Fibroblast of skin of left quadriceps (primary cell): ENCODE measurements at places on chromosomes 7 and 10.

DNA sequence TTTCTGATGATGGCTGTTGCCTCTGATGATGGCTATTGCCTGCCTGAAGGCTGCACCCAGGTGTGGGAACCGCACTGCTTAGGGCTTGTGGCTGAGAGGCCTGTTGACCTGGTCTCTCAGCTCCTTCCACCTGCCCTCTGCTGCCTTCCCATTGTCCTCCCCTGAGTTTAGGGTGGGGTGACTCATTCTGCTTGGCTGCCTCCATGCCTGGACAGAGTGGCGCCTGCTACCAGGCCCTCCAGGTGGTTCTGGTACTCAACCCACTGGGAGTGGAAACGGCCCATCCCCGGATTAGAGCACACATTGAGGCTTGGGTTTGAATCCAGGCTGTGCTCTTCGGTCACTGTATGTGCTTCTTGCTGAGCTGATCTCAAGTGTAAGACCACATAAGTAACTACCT, 120.6 kb downstream of the SEM1 start:
- DNase-seq: no peak

- DNase-seq: no peak
Observed at GRCh38 chr7:70306173-70306572, 707.9 kb downstream of the AUTS2 start.

DNA sequence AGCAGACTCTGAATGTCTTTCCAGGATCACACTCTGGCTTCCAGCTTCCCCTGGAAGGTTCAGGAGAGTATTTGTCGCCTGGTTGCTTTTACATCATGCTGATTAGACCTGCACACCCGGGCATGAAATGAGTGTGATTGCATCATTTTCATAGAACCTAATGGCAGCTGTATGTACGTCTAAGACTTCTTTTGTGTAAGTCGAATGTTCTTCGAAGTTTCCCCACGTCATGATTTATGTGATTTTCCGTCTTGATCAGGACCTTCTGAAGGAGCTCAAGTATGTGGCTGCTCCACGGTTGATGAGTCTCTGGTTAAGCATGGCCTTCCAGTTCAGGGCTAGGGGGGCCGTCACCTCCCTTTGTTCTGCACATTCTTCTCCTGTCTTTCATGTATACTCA, 4.5 kb downstream of the EIF4H start:
- peak; percentile 63 for DNase-seq

- DNase-seq: no peak
Observed at GRCh38 chr7:121620206-121620605, 224.1 kb upstream of the FAM3C start.

GRCh38 chr7:151438864-151439601, 908 bp downstream of the CRYGN start:
- no peak for DNase-seq

GRCh38 chr7:120817851-120818250, 40.1 kb downstream of the TSPAN12 start:
- DNase-seq: no peak

DNA sequence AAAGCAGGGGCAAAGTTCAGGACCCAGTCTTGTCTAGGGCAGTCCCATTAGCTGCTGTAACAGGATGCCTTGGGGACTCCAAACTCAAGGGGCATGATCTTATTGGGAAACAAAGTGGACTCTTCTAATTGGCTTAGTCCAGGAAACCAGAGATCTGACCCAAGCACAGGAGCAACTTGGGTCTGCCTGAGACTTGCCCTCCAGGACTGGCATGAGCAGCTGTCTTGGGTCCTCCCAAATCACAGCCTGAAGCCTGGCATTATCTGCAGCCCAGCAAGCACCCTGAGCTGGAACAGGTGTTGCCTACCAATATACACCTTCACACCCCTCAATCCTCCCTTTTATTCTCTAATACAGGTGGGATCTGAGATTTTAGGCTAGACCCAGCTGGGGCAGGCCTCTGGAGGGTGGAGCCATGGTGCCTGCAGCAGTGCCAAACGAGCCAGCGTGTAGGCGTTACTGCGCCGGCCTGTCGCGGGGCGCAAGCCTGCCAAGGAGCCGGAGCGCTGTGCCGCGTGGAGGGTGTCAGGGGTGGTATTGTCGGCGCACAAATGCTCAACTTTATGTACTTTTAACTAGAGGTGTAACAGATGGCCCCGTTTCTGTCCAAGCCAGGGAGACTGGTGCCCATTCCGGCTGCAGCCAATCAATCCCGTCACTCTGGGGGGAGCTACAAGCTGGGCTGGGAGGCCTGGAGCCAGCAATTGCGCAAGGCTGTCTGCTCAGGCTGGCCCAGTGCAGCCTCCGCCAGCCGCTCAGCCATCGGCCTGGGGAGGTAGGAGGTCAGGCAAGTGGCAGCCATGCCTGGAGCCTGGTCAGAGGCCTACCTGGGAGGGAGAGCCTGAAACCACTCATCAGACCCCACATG, 12.8 kb upstream of the LBX1 start:
- DNase-seq: no peak

DNA sequence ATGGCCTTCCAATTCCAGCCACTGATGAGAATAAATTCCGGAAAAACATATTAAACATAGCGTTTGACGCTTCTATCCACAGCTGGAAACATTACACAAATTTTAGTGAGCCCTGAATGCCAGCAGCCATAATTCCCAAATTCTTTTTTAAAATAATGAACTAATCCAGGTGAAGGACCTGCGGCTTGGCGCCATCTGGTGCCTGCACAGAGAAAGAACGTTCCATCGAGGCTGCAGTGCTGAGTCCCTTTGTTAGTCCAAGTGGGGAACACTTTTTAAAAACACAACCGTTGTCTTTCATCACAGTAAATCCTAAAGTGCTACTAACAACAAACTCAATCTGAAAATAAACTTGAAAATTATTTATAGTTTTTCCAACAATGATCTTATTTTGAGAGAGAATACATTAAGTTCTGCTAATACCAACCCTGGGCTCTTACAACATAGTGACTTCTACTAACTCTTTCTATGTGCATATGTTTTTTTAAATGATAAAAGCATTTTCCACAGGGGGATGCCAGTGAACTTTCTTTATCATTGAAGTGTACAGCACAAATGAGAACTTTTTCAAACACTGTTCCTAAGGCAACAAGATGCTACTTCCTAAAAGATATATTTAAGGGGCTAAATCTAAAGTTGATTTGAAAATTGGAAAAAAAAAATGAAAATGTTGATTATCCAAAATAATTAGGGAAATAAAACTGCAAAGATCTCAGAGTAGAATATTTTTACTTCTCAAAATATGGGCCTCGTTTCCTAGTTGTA, 166.9 kb upstream of the RNF32 start:
- no peak for DNase-seq

DNA sequence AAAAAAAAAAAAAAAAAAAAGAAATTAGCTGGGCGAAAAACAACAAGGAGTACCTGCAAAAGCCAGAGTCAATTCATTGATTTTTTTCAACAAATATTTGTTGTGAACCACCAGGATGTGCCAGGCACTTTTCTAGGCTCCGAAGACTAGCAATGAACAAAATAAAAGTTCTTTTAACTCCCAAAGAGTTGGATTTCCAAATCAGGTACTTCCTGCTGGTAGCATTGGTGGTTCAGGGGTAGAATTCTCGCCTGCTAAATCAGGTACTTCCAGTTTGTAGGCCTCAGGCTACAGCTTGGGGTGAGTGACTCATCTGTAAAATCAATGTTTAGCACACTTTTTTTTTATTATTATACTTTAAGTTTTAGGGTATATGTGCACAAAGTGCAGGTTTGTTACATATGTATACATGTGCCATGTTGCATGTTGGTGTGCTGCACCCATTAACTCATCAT, 10.9 kb downstream of the PPA1 start:
- DNase-seq: no peak

- no peak for DNase-seq
Observed at GRCh38 chr7:95897557-95898251, 125.3 kb downstream of the DYNC1I1 start.

- peak; percentile 99 for DNase-seq
Observed at GRCh38 chr10:78805176-78805575, 263.6 kb upstream of the ZMIZ1 start.

DNA sequence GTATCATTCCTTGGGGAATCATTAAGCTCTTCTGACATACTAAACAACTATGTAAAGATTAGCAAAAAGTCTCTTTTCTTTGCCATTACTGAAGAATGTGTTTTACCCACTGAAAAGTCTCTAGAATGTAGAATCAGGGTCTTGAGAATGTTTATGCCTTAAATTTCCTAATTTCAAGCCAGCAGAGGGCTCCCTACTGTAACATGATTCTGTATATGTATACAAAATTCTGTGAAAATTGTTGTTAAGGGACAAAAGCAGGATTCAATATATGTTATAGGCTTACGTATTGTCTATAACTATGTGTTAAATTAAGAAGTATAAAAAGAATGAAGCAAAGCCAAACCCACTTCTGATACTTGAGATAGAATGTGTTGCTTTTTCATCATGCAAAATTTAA, 296.9 kb upstream of the DGKB start:
- DNase-seq: no peak

DNA sequence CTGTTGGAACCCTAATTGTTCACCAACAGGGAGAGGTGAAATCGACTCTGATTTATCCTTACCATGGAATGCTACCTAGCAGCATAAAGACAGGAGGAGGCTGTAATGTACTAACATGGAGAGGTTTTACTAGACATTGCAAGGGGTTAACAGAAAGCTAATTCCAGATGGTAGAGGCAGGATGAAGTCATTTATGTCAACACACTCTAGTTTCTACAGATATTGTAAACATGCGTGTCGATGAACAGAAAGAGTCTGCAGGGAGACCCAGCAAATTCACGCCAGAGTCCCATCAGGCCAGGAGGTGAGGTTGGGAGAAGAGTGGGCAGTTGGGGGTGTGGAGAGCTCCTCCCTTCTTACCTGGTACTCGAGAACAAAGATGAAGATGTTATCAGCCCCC, 7.0 kb downstream of the NPC1L1 start:
- no peak for DNase-seq

- peak; percentile 40 for DNase-seq
Observed at GRCh38 chr10:95445837-95446486, 115.2 kb downstream of the SORBS1 start.

DNA sequence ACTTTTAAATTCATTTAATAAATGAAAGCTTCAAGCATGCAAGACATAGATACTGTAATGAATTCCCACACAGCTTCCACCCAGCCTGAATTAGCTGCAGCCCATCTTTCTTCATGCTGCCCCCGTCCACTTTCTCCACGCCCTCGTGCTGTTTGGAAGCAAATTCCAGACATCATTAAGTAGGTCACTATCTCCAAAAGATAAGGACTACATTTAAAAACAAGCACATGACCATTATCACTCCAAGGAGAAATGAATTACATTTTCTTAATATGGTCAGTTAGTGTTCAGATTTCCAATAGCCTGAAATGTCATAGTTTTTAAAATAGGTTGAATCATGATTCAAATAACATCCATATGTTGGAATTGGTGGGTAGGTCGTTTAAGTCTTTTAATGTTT, 24.3 kb downstream of the LMTK2 start:
- DNase-seq: no peak

GRCh38 chr10:63608511-63608910, 87.3 kb downstream of the REEP3 start:
- DNase-seq: no peak

- no peak for DNase-seq
Observed at GRCh38 chr7:117090791-117091190, 137.5 kb downstream of the ST7 start.

DNA sequence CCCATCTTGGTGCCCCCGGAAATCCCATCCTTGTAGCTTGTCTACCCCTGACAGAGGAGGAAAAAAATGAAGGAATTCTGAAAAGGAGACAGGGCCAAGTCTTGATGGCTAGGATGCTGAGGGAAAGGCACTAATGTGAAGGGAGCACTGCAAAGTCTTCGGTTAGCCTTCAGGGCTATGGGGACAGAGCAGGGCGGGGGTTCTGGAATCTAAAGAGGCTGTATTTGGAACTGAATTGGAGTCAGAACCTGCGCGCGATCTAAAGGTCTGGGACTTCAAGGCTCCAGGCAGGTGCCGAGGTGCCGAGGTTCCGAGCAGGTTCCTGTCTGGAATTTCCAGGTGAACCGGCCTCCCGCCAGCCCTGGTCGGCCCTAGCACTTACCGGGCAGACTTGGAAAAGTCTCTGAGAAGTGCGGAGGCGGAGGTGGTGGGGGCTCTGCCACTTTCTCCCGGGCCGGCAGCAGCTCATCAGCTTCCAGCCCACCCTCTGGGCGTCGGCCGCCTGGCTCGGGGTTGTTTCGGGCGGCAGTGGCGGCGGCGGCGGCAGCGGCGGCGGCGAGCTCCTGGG, 781 bp downstream of the GBX1 start:
- DNase-seq: no peak

DNA sequence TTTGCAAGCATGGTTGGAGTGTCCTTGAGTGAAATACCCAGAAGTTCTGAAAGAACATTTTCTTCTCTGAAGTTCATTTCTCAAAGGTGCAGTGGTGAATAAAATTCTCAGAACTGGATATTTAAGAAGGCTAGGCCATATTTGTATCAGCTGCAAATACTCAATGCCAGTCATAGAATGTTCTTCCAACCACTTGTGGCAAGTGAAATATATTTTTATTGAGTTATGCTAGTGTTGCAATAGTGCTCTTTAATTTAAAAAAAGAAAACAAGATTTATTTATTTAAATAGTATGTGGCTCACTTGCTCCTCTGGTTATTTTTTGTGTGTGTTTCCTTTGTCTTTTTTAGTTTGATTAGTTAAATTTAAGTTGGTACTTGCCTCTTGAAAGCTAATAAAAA, 64.5 kb downstream of the PALS2 start:
- no peak for DNase-seq

GRCh38 chr10:104250371-104250770, 4.3 kb upstream of the GSTO1 start:
- DNase-seq: no peak

DNA sequence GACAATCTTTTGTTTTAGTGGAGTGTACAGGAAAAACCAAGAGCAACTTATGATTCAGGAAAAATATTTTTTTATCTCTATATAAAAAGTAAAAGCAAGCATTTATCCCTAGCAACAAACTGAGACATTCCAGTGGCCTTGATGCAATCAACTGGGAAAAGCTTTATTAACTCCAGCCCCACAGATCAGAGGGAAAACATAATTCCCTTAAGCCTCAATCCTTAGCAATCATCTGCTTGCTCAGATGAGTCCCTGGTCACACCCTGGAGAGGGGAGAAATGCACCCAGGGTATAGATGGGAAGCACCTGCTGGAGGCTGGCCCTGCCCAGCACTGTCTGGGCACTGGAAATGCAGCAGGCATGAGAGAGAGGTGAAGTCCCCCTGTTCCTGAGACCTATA, 636.6 kb downstream of the TNS3 start:
- peak; percentile 51 for DNase-seq

- peak; percentile 7 for DNase-seq
Observed at GRCh38 chr10:80535671-80536360, 1.9 kb upstream of the SH2D4B start.

DNA sequence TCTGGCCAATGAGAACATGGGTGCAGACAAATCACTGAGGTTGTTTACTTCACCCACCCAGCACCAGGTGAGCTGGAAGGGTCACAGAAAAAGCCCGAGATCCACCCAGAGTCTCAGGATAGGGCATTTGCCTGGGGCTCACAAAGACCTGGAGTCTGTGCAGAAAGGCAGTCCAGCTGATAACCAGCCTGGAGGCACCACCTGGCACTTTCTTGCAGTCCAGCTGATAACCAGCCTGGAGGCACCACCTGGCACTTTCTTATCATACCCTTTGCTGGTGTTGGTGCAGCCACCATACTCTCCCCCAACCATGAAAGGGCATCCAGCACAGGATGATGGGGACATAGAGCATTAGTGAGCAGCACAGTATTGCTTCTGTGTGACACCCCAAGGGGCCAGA, 104.1 kb downstream of the PPP1R3C start:
- no peak for DNase-seq
